ENCODE measurements at places on chromosomes 7 and 10.

GRCh38 chr7:132029369-132030085, 473.1 kb upstream of the PODXL start:
- DNase-seq: no peak

- no peak for DNase-seq
These were observed 1198.6 kb downstream of the GATA3 start for GRCh38 chr10:9253121-9253520.

- DNase-seq: no peak
These were observed 45.1 kb downstream of the CAMK1D start for GRCh38 chr10:12394241-12395033.

GRCh38 chr10:110501142-110501937, 3.6 kb downstream of the DUSP5 start:
- no peak for DNase-seq

DNA sequence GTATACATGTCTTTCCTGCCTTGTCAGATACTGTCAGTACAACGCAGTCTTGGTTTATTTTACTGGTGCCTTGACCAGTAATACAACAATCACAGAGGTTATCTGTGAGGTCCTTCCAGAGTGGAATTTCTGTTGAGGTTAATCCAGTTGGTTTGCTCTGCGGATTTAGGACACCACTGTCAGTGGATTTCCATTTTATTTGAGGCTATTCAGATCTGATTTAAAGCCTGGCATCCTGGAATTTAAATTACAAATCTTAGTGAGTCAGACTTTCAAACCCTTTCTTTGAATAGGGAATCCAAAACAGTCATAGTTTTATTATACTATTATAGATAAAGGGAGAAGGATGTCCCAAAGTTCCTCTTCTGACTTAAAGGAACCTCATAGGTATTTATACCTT, 40.5 kb downstream of the ANLN start:
- no peak for DNase-seq

- DNase-seq: no peak
These were observed 70.2 kb downstream of the NOC3L start for GRCh38 chr10:94292434-94293090.

DNA sequence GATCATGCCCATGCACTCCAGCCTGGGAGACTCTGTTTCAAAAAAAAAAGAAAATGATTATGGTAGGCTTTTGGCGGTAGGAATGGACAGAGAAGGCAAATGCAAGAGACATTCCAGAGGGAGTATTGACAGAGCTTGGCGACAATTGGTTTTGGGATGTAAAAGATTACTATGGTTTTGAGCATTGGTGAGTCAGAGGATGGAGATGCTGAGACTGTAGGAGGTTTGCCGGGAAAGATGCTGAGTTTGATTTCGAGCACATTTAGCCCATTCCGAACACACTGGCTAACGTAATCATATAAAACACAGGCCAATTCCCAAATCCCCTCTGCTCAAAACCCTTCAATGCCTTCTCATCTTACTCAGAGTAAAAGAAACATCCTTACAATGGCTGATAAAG, 161.6 kb upstream of the MKLN1 start:
- no peak for DNase-seq

DNA sequence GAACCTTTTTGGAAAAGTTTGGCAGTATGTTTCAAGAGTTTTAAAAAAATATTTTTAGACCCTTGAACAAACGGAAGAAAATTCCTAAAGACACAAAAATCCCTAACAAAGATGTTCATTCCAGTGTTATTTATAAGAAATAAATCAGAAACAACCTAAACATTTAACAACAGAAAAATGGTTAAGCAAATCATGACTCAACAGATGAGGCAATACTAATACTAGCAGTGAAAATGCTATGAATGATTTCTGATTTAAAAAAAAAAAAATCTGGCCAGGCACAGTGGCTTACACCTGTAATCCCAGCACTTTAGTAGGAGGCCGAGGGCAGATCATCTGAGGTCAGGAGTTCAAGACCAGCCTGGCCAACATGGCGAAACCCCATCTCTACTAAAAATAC, 61.0 kb downstream of the ARHGAP12 start:
- no peak for DNase-seq

Data from keratinocyte (primary cell).